Endothelial cell of coronary artery (primary cell): ENCODE measurements at places on chromosomes 6 and 20. TPM values are rescaled to one million over a fixed set of nuclear protein-coding genes. Genes with fewer than 3 reads are reported as not detected.

Gene ZBTB12
- total RNA-seq = 4.2 and 6.8 TPM in 2 replicates

Gene PKIB
- not detected in 2 replicates for total RNA-seq

Gene CITED2
- 18.4 and 30.6 TPM in 2 replicates for total RNA-seq

Gene C6orf52
- not detected in 2 replicates for total RNA-seq

Gene SAPCD1
- total RNA-seq = 0.81 and 1.3 TPM in 2 replicates

Gene FNDC1
- not detected in 2 replicates for total RNA-seq

Gene DOK5
- 0.36 and 1.2 TPM in 2 replicates for total RNA-seq

Gene HSPA1L
- 0.72 and 0.85 TPM in 2 replicates for total RNA-seq

Gene SLC22A23
- total RNA-seq = 4.4 and 9.0 TPM in 2 replicates

Gene KCNK17
- total RNA-seq = not detected in 2 replicates

Gene TFAP2A
- total RNA-seq = 0.09 and 0.28 TPM in 2 replicates

Gene PNRC1
- total RNA-seq = 43.6 and 55.5 TPM in 2 replicates

Gene MDFI
- 20.8 and 42.9 TPM in 2 replicates for total RNA-seq

Gene TMC2
- not detected in 2 replicates for total RNA-seq

Gene MAP7
- 0.28 and 0.36 TPM in 2 replicates for total RNA-seq

Gene ISM1
- not detected in 2 replicates for total RNA-seq

Gene CDH4
- 3.4 and 4.3 TPM in 2 replicates for total RNA-seq

Gene ZNF512B
- total RNA-seq = 9.9 and 10.3 TPM in 2 replicates

Gene PRICKLE4
- total RNA-seq = 1.3 and 2.0 TPM in 2 replicates

Gene SESN1
- total RNA-seq = 23.7 and 31.9 TPM in 2 replicates

Gene TXLNB
- 0.18 and 0.19 TPM in 2 replicates for total RNA-seq

Gene PTK6
- total RNA-seq = under 0.01 TPM in 2 replicates

Gene CLDN20
- not detected in 2 replicates for total RNA-seq

Gene TULP1
- not detected in 2 replicates for total RNA-seq

Gene CSTF1
- total RNA-seq = 26.1 and 28.3 TPM in 2 replicates

Gene RAD21L1
- total RNA-seq = under 0.01 and 0.09 TPM in 2 replicates

Gene TSHZ2
- total RNA-seq = not detected in 2 replicates

Gene ASIP
- total RNA-seq = not detected in 2 replicates

Gene ZBTB2
- total RNA-seq = 6.0 and 6.8 TPM in 2 replicates

Gene GSTA3
- total RNA-seq = not detected in 2 replicates

Gene NFKBIL1
- total RNA-seq = 24.7 and 29.7 TPM in 2 replicates

Gene OR12D2
- total RNA-seq = not detected in 2 replicates

Gene GJA10
- not detected in 2 replicates for total RNA-seq

Gene MAFB
- total RNA-seq = 0.28 and 0.63 TPM in 2 replicates

Gene THBD
- total RNA-seq = 28.0 and 36.6 TPM in 2 replicates

Gene ZNF165
- 0.19 and 0.36 TPM in 2 replicates for total RNA-seq

Gene FAM162B
- total RNA-seq = 0.09 and 0.19 TPM in 2 replicates

Gene PBOV1
- total RNA-seq = not detected in 2 replicates

Gene HLA-DRA
- total RNA-seq = not detected in 2 replicates

Gene PLCB4
- 1.1 and 1.8 TPM in 2 replicates for total RNA-seq

Gene PRRT1
- 0.09 TPM in 1 of 2 replicates, not detected in the other for total RNA-seq

Gene SAMD5
- total RNA-seq = 0.28 and 1.2 TPM in 2 replicates

Gene NFATC2
- 1.1 and 1.5 TPM in 2 replicates for total RNA-seq

Gene DEF6
- total RNA-seq = 0.28 and 0.36 TPM in 2 replicates

Gene ARMC12
- total RNA-seq = 0.09 and 0.19 TPM in 2 replicates

Gene NOX3
- total RNA-seq = not detected in 2 replicates

Gene INSM1
- not detected in 2 replicates for total RNA-seq

Gene DPPA5
- not detected in 2 replicates for total RNA-seq

Gene GNRH2
- total RNA-seq = 0.18 TPM in 1 of 2 replicates, not detected in the other

Gene CDYL
- 26.9 and 30.4 TPM in 2 replicates for total RNA-seq

Gene SEMG1
- not detected in 2 replicates for total RNA-seq

Gene ERVFRD-1
- total RNA-seq = not detected in 2 replicates

Gene RNGTT
- 14.3 and 15.1 TPM in 2 replicates for total RNA-seq

Gene SNRPB
- total RNA-seq = 176 and 225 TPM in 2 replicates

Gene ENPP1
- 0.47 and 2.1 TPM in 2 replicates for total RNA-seq
